NCI-H345 (cell line): ENCODE measurements at places on chromosomes 13 and 19.

- no peak for DNase-seq
Measured at GRCh38 chr19:32642771-32643170, 32.2 kb downstream of the ANKRD27 start.

- DNase-seq = peak; percentile 41
Measured at GRCh38 chr13:78326633-78327032, 276.7 kb downstream of the POU4F1 start.

- no peak for DNase-seq
Measured at GRCh38 chr19:4319067-4319718, 14.8 kb downstream of the FSD1 start.

DNA sequence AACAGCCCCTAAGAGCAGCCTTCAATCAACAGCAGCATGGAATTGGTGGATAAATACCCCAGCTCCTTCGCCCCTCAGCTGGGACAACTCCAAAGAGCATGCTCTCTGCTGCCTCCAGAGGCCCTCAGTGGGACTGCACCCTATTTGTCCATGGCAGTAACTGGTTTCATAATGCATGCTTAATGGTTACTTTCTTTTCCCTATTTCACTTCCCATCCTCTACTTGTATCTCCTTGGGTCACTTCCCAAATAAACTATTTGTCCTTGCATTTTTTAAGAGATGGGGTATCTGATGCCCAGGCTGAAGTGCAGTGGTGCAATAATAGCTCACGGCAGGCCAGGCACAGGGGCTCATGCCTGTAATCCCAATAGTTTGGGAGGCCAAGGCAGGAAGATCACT, 13.5 kb upstream of the TPM4 start:
- peak; percentile 2 for DNase-seq

GRCh38 chr13:61700620-61701019, 285.0 kb upstream of the PCDH20 start:
- no peak for DNase-seq

GRCh38 chr13:76621705-76622104, 264.5 kb downstream of the KCTD12 start:
- no peak for DNase-seq

GRCh38 chr19:47729468-47729798, 15.9 kb upstream of the NOP53 start:
- no peak for DNase-seq

DNA sequence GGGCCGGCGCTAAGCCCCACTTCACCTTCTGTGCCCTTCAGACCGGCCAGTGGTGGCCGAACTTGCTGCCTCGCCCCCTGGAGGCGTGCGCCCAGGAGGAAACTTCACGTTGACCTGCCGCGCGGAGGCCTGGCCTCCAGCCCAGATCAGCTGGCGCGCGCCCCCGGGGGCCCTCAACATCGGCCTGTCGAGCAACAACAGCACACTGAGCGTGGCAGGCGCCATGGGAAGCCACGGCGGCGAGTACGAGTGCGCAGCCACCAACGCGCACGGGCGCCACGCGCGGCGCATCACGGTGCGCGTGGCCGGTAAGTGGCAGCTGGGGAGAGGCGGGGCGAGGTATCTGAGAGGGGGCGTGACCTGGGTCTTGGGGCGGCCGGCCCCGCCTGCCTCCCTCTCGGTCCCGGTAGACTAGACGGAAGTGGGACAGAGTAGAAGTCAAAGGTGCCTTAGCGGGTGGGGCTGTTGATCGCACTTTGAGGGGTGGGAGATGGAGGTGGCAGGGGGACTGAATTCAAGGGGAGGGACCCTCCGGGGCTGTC, 5.6 kb downstream of the ICAM5 start:
- DNase-seq = no peak

- no peak for DNase-seq
Measured at GRCh38 chr13:103734837-103735236, 668.6 kb upstream of the SLC10A2 start.

GRCh38 chr19:53915000-53915399, 5.9 kb downstream of the CACNG7 start:
- DNase-seq = no peak

GRCh38 chr13:109667807-109668291, 118.5 kb downstream of the IRS2 start:
- DNase-seq = no peak

- no peak for DNase-seq
Measured at GRCh38 chr13:113506025-113506685, 15.6 kb upstream of the DCUN1D2 start.

DNA sequence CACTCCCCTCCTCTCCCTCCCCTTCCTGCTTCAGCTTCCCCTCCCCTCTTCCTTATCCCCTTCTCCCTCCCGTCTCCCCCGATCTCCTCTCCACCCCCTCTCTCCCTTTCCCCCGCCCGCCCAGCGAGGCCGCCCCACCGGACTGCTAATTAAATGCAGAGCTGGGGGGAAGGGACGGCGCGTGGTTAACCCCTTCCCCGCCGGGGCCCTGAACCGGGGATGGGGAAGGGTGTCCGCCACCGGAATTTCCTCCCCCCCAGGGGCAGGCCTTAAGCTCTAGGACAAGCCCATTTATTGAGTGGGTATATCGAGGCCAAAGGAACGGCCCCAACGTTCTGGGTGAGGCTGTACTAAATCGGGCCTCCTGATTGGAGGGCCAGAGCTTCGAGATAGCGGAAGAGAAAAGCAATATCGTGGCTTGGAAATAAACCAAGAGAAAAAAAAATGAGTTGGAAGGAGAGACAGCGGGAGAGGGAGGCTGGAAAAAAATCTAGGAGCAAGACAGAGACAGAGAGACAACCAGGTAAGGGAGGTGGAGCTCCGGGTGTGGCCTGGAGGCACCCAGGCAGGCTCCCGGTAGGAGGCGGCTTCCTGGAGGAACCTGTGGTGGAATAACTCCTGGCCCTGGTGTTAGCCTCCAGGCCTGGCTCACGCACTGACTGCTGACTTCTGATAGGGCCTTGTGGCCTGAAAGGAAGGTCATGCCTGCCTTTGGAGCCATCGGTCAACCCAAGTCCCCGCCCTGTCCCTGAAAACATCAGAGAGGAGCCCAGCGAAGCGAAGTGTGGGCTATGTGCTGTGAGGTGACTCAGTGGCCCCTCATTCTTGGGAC, 11.6 kb upstream of the JUND start:
- no peak for DNase-seq

- no peak for DNase-seq
Measured at GRCh38 chr13:113105921-113106452, 396 bp downstream of the F7 start.

DNA sequence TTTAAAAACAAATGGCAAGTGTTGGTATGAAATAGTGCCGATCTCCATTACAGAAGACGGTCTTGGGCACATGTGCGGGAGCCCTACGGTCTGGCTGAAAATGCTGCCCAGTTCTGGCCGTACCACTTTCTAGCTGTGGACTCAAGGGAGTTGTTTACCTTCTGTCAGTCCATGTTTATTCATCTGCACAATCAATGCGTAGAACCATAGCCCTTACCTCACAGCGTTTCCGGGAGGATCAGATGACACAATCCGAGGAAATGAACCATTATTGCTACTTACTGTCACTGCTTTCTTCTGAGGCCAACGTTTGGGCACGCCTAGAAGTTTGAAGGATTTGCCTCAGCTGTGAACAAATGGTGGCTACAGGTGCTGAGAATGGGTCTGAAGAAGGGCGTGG, 31.2 kb downstream of the GADD45B start:
- DNase-seq = peak; percentile 86

DNA sequence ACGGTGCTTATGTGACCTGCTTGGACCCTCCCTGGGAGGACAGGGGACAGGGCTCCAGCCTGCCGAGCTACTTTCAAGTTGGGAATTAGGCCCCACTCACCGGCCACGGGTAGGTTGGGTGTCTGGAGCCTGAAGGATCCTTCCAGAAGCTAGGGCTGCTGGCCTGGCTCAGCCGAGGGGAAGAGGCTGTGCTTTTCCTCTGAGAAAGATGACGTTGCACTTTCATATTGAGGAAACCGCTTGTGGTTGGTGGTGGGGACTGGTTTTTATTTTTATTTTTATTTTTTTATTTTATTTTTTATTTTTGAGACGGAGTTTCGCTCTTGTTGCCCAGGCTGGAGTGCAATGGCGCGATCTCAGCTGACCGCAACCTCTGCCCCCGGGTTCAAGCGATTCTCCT, at the start of gene TMEM150B:
TSS of gene TMEM150B (minus strand) at position 170 of the 400 bp plus-strand sequence. CDS start 4,305 bp downstream, outside the sequence.
- no peak for DNase-seq

GRCh38 chr19:53057904-53058580, 13.5 kb downstream of the ERVV-2 start:
- peak; percentile 68 for DNase-seq

GRCh38 chr13:31088826-31089420, 72.8 kb downstream of the HSPH1 start:
- DNase-seq = no peak

- peak; percentile 70 for DNase-seq
Measured at GRCh38 chr19:11089254-11090013, at the start of gene LDLR. LDLR (plus strand) TSS chr19:11089463; CDS start chr19:11089549, 86 bp downstream.

DNA sequence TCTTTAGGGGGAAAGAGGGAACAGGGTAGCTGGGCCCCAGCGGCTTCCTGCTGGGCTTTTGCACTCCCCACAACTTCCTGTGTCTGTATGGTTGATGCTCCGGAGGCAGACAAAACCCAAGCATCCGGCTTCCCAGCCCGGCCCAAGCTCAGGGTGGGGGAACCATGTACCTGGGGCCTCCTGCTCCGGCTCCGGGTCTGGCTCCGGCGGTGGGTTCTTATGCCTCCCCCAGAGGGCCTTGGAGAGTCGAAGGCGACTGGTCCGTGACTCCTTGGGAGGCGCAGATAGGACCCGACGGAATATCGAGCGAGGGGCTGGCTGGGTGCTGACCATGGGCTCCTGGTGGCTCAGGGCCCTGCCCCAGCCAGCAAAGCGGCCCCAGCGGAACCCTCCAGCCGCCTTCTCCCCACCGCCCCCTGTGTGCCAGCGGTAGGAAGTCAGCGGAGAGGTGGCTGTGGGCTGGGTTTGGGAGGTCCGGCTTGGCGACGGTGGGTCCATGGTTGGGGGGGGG, 428 bp downstream of the RASAL3 start:
- DNase-seq = no peak

DNA sequence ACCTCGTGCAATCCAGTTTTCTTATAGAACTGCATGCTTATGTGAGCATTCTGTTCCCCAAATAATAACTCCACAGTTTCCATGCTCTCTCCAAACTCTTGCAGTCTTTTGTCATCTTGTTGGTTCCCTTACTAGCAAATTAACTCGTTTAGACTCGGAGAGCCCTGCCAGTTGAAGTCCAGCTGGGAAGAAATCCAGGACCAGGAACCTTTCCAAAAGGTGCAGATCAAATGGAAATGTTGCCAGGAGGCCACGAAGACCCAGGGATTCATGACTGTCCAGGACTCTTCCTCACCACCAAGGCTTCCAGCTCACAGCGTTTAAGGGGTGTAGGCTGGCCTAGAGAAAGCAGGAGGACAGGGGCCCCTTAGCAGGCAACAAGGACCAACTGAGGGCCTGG, 2.1 kb upstream of the TDRD12 start:
- no peak for DNase-seq

GRCh38 chr13:20264271-20265018, 32.3 kb upstream of the GJB6 start:
- no peak for DNase-seq

DNA sequence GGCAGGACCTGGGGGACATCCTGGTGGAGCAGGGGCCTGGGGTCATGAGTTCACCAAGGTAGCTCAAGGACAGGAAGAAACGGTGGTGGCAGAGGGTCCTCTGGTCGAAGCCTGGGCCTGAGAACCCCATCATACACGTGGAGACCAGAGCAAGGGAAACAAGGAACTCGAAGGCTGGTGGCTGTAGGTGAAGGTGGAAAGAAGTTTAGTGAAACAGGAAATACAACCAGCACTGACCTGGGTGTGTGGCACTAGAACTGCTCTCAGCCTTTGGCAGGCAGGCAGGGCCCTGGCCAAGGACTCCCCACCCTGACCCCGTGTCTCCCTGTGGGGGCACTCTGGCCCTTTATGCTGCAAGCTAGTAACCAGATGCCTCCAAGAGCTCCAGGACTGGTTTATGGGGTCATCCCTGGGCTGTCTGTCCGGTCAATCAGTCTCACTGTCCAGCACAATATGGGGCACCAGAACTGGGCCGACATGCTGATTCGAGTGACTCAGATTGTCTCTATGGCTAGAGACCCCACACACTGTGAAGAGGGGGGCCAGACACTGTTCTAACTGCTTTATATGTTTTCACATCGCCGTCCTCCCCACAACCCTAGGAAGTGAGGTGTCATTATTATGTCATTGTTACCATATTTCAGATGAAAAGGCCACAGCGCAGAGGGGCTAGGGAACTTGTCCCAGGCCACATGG, 3.8 kb downstream of the COX6B2 start:
- DNase-seq = no peak

DNA sequence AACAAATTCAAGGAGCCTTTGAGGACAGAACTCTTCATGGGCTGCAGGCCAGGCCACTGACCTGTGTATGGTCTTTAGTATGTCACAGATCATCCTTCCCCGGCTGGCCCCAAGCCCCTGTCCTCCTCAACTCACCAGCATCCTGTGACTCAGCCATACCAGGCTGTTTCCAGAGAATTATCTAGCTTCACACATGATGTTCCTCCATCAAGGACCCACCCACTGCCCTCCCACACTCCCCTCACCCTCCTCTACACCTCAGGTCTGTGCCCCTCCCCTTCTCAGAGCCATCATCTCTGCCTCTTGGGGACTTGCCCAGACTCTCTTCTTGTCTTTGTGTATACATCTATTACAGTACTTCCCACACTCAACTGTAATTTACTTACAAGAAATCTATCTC, 14.7 kb downstream of the DCT start:
- DNase-seq = no peak

- no peak for DNase-seq
Measured at GRCh38 chr13:105817498-105817897, 718.0 kb downstream of the EFNB2 start.

GRCh38 chr13:93409001-93409400, 182.4 kb downstream of the GPC6 start:
- no peak for DNase-seq

DNA sequence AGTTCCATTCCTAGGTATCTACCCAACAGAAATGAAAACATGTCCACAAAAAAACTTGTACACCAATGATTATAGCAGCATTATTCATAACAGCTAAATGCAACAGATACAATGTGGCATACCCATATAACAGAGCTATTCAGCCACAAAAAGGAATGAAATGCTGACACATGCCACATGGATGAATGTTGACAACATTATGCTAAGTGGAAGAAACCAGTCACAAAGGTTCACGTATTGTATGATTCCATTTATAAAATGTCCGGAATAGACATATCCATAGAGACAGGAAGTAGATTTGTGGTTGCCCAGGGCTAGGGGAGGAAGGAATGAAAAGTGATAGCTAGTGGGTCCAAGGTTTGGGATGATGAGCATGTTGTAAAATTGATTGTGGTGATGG, 10.8 kb downstream of the CRYL1 start:
- no peak for DNase-seq

GRCh38 chr13:50476577-50477285, 366.8 kb downstream of the DLEU7 start:
- no peak for DNase-seq
